ENCODE measurements at places on chromosomes 16 and 17.

- DNase-seq, result no peak
These were observed 94.4 kb upstream of the CPHXL start for GRCh38 chr16:75820672-75821071.

GRCh38 chr16:81500833-81501521 is 56.4 kb downstream of the CMIP start:
- no peak for DNase-seq

DNA sequence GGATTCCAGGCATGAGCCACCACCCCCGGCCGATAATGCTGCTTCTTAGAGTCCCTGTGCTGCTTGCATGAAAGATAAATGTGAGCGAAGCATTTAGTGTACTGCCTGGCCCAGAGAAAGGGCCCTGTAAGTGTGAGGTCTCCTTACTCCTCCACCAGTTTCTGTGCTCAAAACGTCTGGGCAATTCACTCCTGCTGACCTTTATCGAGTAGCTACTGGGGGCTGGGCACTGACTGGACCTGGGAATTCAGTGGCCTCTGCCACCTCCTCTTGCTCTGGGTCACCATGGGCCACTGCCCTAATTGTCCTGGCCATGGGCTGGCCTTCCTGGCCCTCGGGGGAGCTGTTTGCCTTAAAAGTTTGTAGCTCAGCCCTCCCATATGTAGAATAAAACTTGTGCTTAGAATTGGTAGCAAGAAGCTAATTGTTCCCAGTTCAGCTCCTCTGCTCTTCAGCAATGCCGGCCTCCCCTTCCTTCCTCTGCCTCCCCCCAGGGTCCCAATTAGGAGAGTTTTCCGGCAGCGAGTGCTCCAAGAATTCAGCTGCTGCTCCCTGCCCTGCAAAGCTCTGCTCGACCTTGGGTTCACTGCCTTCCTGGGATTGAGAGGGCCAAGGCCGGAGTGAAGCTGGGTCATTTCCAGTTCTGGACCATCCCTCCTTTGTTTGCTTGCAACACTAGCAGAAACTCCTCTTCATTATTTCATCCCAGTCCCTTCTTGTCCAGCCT is 98.9 kb upstream of the CDC42EP4 start:
- DNase-seq, result no peak

DNA sequence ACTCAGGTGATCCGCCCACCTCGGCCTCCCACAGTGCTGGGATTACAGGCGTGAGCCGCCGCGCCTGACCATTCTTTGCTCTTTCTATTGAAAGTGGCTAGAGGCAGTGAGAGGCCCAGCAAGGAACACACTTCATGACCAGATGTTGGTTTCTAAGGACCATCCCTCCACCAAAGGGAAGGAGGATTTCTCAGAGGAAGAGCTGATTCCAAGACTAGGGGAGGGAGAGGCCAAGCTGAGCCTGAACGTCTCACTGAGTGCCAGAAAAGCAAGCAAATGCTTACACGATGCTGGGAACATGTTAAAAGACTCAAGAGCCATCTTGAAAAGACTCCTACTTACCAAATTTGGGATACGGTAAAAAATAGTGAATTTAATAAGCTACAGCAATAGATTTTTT is 79.2 kb downstream of the MRM3 start:
- DNase-seq, result no peak

GRCh38 chr16:22948603-22949368 is 134.8 kb downstream of the HS3ST2 start:
- DNase-seq, result peak; percentile 5

DNA sequence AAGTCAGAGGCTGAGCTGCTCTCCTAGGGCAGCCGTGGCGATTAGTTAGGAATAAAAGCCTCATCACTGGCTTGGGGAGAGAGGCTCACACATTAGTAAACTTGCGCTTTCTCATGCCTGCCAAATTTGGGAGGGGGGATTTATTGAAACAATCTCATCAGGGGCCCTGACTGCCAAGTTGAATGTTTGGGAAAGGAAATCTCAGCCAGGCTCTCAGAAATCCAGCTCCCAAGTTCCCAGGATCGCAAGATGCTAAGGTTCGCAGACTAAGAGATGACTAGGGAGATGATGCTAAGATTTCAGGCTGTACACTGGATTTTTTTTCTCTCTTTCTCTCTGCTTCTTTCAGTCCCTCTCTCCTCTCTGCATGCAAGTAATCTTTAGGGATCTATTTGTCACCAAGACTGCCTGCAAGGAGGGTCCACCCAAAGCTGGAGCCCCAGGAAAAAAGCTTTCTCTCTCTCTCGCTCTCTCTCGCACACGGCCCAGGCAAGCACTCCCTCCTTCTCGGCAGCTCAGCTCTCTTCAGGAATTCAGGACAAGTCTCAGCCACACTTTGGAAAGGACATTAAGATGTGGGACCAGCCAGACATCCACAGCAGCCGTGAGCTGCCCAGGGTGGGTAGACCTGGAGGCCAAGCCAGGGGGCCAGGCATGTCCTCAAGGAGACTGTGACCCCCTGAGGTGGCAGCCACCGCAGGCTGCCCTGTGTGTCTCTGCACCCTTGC is 1.4 kb downstream of the GPR139 start:
- DNase-seq, result no peak

GRCh38 chr16:48330841-48331192 is 54.4 kb downstream of the SIAH1 start:
- DNase-seq, result no peak

GRCh38 chr17:30476726-30477082 is 504 bp upstream of the GOSR1 start:
- DNase-seq, result no peak

- DNase-seq, result no peak
These were observed 4.3 kb downstream of the SPATA2L start for GRCh38 chr16:89697161-89697615.

GRCh38 chr16:1437606-1438005 is 6.7 kb downstream of the PERCC1 start:
- DNase-seq, result no peak

DNA sequence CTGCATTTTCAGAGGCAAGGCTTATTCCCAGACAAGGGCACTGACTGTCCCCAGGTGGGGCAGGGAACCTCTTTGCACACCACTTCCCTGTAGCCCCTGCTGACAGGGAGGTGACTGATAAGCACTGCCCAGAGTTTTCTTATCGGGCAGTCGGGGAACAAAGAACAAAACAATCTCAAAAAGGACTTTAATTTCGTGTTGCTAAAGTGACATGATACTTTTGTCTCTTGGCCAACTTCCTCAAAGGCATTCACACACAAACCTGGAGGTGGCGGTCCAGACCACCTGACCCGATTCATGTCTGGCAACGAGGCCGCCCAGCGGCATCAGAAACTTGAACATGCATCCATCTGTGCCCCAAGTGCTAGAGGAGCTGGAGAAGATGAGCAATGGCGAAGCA is 28.9 kb downstream of the ZDHHC7 start:
- no peak for DNase-seq

DNA sequence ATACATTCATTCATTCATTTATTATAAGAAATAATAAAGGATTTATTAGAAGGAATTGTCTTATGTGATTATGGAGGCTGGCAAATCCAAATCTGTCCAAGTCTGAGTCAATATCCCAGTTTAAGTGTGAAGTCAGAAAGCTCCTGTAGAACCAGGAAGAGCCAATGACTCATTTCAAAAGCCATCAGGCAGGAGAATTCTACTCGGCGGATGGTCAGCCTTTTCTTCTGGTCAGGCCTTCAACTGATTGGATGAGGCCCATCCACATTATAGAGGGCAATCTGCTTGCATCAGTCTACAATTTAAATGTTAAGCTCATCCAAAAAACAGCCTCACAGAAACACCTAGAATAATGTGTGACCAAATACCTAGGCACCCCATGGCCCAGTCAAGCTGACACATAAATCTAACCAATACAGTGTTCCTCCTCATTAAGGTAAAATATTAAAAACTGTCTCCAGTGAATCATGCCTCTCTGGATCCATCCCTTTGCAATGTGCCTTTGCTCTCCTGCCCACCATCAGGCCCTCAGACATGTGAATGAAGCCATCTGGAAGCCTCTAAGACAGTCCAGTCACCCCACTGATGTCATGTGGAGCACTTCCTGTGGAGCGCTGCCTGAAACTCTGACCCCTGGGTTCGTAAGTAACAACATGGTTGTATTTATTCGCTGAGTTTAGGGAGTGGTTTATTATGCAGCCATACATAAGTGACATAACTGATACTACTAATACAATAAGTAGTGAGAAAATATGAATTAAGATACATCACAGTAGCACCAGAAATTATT is 69.2 kb upstream of the WSB1 start:
- no peak for DNase-seq

GRCh38 chr16:27853101-27853500 is 210.4 kb downstream of the GSG1L start:
- DNase-seq, result no peak

- DNase-seq, result no peak
These were observed at the start of gene OR1E1 for GRCh38 chr17:3398310-3398709. Gene OR1E1, minus strand, starts transcription at chr17:3398410. Its CDS starts 0 bp downstream, at chr17:3398410.

DNA sequence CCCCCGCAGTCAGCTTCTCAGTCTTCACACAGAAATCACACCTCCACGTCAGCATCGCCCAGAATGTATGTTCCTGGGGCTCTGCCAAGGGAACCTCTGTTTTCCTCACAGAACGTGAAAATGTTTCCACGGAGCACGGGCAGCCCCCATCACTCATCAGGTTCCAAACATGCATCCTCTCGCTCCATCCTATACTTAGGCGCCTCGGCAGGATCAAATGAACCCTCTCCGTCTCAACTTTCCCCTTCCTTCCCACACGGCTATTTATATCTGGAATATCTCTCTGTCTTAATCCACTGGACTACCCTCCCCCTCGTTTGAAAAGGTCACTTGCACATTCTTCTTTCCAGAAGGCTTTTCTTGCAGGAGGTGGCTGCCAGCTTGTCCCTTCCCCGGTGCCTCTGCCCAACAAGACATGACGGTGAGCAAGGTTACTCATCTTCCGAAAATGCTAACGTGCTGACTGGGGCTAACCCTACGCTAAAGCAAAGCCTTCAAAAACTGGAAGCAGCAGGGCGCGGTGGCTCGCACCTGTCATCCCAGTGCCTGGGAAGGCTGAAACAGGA is 21.6 kb downstream of the NXN start:
- no peak for DNase-seq

DNA sequence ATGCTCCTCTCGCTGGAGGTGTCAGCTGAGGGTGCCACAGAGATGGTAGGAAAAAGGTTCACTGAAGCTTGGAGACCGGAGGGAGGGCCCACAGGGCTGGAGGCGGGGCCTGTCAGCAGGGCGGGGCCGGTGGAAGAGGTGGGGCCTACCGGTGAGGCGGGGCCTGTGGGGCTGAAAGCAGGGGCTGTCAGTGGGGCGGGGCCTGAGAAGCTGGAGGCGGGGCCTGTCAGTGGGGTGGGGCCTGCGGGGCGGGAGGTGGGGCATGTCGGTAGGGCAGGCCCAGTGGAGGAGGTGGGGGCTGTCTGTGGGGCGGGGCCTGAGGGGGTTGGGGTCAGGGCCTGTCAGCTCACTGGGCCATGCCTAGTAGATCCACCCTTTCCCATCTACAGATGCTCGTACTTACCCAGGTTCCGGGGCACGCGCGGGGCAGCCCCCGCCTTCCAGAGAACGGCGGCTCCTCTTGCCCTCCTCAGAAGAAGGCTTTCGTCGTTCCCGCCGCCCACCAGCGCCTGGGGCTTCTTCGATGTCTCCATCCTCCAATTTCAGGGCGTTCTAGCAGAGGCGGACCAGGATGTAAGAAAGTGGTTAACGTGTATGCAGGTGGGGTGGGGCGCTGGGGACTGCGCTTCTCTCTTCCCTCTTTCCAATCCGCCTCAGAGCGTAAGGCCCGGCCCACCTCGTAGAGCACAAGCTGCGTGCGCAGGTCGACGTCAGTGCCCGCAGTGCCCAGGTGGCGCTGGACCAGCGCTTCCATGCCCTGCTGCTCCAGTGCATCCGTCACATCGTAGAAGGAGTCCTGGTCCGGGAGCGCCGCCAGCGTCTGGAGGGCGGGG is 9.8 kb downstream of the TMEM208 start:
- DNase-seq, result no peak

DNA sequence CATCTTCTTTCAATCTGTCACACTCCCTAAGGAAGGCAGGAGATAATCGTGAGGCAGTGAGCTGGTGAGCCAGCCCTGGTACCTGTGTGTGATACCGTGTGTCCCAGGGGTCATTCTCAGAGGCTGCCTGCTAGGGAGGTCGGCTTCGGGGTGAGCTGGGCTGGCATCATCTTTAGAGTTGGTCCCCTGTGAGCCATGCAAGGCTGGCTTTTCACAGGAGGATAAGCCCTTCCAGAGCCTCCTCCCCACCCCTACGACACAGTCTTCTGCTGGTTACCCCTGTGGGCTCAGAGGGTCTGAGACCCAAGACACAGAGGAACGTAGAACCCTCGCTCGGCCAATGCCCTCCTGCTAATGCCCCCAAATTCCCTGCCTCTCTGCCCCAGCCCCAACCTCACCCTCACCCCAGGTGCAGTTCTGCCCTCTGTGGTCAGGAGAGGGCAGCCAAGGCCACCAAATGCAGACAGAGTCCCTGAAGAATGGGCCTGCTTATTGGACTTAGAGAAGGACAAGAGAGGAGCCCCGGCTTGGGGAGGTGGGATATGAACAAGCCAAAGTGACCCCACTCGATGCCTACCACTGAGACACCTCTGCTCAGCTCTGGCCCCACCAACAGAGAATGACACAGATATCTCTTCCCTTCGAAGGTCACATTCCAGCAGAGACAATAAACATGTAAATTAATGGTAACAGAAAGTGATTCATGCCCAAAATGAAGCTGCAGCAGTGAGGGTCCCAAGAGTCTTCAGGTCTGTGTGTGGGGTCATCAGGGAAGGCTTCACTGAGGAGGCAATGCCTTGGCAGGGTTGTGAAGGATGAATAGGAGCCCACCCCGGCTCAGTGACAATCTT is 80.8 kb upstream of the CCL1 start:
- DNase-seq, result no peak

DNA sequence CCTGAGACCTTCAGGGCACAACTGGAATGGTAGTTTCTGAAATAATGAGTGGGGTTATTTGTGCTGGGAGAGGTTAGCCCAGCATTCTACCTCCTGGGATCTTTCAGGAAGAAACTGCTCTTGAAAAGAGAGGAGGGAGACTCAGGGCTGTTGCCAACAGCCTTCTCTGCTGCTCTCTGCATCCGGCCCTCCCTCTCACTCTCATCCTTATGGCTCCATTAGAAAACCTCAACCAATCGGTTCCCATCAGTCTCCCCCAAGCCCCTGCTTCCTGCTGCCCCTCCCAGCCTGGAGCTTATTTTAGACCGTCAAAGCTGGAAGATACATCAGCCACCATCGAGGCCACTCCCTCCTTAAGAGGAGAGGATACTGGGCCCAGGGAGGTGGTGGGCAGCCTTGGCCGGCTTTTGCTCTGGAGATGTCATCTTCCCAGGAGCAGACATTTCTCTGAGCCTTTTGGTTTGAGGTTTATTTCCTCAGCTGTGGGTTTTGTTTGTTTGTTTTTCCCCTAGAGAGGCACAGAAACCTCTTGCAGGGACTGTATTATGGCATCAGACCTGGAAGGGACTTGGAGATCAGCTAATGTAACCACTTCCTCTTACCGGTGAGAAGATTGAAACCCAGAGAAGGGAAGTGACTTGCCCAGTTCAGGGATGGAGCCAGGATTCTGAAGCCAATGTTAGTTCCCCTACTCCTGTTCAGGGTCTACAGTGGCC is 2.7 kb downstream of the MPRIP start:
- no peak for DNase-seq

- DNase-seq, result no peak
These were observed 143.2 kb downstream of the ITFG1 start for GRCh38 chr16:47317465-47318240.

Measured in AG09319 (cell line).